Central memory CD8-positive, alpha-beta T cell (primary cell): ENCODE measurements at places on chromosomes 3 and 15.

DNA sequence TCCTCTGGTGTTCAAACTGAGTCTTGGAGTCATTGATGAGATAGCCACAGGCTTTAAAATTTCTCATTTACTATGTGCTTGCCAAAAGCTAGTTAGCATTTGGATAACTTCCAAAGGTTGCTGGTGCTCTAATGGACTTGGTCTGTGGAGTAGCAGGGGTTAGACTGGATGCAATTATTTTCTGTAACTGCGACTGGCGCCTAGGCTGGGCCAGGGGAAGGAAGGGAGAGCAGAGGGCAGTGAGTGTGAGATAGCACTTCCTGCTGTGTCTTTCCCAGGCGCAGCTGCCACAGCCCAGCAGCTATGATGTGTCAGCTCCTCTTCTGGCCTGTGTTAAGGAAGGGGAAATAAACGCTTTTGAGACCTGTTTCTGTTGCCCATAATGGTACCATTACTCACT is 98.6 kb downstream of the MYRIP start:
- DNase-seq: no peak

DNA sequence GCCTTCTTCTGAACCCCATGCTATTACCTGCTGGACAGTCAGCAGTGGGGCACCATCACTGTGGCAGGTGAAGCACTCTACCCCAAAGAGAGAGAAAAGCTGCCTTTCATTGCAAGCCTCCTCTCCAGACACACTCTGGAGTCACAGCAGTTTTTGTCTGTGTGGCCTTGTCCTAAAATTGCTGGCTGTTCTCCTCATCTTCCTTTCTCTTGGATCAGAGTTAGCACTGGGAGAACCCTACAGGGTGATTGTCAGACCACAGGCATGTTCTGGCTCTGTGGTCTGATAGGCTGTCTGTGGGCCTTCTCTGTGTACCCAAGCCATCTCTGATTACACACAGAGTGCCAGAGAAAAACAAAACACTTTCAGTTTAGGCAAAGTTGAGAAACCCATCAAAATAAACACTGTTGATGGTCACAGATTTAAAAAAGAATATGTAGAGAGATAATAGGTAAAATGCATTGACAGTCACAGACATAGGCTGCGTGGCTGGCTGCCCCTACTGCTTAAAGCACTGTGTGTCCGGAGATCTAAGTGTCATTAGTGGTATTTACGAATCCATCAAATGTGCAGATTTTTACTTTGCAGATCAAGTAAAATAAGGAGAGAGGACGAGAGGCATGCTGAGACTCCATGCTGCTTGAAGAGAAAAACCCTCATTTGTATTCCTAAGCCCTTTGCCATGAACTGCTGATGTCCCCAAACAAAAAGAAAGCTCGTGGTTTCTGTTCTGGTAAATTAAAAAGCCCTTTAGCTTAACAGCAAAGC is 689.9 kb downstream of the TUSC7 start:
- DNase-seq: no peak

GRCh38 chr3:195806916-195807231 is 4.9 kb downstream of the MUC4 start:
- no peak for DNase-seq

DNA sequence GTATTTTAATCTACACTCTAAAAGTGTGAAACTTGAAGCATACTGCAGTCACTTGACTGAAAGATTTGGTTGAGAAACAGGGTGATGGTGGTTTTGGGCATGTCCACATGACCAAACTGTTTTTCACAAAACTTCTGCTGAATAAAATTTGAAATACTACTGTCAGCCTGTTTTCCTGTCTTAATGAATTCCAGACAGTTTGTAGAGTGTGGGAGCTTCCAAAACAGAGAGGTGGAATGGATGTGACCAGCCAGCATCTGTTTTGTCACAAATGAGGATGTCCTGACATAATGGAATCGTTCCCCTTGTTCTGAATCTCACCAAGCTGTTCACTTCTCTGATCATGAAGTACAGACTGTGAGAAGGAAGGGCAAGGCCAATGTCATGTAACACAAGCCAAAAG is 11.8 kb downstream of the MITF start:
- DNase-seq: no peak

DNA sequence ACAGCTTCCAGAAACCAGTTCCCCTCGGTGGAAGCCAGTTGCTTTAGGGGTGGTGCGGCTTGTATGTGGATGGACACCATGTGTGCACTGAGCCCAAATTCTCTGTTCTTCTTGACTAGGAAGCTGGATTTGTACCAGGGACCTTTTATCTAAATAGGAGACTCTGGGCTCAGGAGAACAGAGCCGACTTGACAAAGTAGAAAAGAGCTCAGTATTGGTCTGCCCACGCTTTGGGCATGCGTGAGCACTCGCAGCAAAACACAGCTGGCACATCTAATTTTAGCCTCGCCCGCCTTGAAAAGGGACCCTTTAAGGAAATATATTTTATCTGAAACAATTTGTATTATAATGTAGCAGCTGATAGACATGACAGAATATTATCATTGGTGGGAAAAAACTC is 1.1 kb upstream of the RBMS3 start:
- no peak for DNase-seq

DNA sequence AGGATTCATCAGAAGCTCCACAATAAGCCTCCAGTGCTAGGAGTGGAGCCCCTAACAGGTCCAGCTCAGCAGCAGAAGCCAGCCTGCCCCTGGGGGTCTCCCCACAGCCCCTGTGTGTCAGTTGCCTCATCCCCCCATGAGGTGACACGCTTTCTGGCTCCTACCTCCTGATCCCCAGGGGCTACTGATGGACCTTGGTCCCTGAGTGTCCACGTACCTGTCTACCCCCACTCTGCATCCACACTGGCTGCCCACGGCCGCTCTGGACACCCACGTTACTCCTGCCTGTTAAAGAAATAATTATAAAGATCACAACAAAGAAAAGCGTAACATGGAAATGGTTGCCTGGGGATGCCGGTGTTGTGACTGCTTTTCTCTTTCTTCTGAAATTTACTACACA is 143.1 kb downstream of the CHSY1 start:
- no peak for DNase-seq

GRCh38 chr3:184110316-184110725 is 13.5 kb downstream of the HTR3E start:
- DNase-seq: no peak

GRCh38 chr3:142596726-142597088 is 514 bp downstream of the PLS1 start:
- DNase-seq: no peak

DNA sequence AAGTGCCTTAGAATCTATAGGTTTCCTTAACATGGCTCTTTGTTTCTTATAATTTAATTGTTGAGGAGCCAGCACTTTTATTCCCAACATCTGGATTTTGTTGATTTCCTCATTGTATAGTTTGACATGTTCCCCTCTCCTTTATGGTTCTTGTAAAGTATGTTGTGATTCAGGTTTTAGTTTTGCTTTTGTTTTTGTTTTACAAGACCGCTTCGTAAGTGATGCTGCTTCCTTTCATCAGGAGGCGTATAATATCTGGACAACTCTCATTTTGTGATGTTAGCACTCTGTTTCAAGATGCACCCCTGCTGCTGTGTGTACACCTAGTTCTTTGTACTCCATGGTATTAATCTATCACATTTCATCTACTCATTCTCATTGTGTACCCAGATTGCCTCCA is 48.7 kb downstream of the SLC49A4 start:
- DNase-seq: no peak

DNA sequence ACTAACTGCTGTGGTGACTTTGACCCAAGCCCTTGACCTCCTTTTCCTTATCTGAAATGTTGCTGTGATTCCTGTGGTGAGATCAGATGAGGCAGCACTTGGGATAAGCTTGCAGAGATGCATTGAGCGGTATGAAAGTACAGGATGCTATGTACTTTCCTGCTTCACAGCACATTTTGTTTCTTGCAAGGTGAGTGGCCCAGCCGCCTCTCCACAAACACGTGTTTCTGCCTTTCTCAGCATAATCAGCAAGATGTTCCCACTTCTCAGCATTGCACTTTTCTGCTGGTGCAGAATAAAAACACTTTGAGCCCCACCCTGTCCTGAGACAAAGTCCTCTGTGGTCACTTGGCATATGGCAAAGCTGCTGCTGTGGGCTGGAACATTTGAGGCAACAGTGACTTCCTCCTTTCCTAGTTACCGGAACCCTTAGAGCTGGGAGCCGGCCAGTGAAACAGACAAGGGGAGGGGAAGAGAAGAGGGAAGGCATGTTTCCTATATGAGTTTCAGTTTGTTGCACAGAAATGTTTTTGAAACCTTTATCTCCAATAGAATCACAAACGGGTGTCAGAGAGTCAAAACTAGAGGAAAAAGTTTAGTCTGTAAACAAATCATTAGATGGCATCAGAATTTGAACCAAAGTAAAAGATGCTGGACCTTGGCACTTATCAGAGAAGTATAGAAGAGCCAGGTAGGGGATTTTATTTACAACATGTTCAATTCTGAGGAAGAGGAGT is 5.0 kb downstream of the NUDT16 start:
- DNase-seq: no peak

DNA sequence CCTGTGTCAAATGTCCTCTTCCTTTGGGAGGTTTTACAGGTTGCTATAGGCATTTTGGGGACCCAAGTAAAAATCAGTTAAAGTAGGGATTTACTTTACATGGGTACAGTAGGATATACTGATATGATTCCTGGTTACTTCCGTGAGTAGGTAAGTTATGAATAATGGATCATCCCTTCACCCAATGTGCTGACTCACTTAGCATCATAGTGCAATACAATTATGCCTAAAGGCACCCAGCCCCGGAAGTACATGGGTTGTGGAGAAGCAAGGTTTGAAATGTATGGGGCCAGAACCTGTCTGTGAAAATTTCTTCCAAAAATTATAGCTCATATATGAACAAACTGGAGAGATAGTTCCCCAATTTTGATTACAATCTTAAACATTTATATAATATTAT is 64.0 kb downstream of the GLB1 start:
- no peak for DNase-seq

- no peak for DNase-seq
These were observed 103.5 kb downstream of the TBC1D2B start for GRCh38 chr15:77974098-77974414.

DNA sequence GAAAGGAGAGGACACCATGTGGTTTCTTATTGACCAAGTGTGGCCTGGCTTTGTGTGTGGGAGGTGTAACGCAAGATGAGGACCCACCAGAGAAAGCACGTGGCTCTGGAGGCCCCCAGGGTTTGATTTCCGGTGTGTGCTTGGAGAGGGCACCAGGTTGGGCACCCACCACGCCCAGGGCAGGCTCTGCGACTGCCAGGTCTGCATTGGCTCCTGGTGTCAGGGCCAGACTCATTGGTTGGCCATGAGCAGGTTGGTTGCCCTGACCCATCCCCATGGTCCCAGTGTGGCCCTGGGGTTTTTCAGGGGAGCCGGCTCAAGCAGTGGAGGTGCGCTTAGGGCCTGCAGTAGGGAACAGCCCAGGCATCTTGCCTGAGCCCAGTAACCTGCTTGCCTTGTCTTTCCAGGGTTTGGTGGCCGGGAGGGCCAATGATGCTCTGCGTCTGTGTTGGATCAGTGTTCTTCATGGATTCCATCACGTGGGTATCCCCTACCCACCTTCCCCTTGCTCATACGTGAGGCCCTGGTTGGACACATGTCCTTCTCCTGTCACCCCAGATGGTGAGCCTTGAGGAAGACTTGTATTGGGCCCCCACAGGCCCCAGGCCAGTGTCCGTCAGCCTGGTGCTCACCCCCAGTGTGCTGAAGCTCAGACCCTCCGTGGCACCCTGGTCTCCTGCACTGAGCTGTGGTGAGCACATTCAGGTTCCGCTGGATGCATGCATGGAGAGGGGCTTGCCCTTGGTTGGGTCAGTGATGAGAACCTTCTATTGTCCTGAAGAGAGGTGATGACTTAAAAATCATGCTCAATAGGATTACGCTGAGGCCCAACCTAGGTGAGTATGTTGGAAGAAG is 193.9 kb downstream of the UBE3A start:
- no peak for DNase-seq
